Smooth muscle cell of the coronary artery (primary cell): ENCODE measurements at places on chromosomes 1 and 21. TPM values are rescaled to one million over a fixed set of nuclear protein-coding genes. Genes with fewer than 3 reads are reported as not detected.

The KCNC4 gene
- total RNA-seq, result 1.2 and 5.3 TPM in 2 replicates

The SYTL1 gene
- 0.08 TPM in 1 of 2 replicates, not detected in the other for total RNA-seq

The TINAGL1 gene
- 17.3 and 278 TPM in 2 replicates for total RNA-seq

The NIT1 gene
- 14.2 and 15.7 TPM in 2 replicates for total RNA-seq

The VTCN1 gene
- not detected in 2 replicates for total RNA-seq

The OR6N1 gene
- total RNA-seq, result not detected in 2 replicates

The DPT gene
- under 0.01 and 5.5 TPM in 2 replicates for total RNA-seq

The RSPH1 gene
- 0.12 TPM in 1 of 2 replicates, not detected in the other for total RNA-seq

The PLA2G2D gene
- total RNA-seq, result not detected in 2 replicates

The NFASC gene
- 7.2 and 33.3 TPM in 2 replicates for total RNA-seq

The BARHL2 gene
- total RNA-seq, result not detected in 2 replicates

The LRRC71 gene
- 0.08 TPM in 1 of 2 replicates, not detected in the other for total RNA-seq

The ACTL8 gene
- 0.47 TPM in 1 of 2 replicates, not detected in the other for total RNA-seq

The EPHX1 gene
- total RNA-seq, result 10.7 and 45.7 TPM in 2 replicates

The C1orf141 gene
- not detected in 2 replicates for total RNA-seq

The LRRC53 gene
- not detected in 2 replicates for total RNA-seq

The SLC35F3 gene
- not detected in 2 replicates for total RNA-seq

The ACKR1 gene
- total RNA-seq, result not detected in 2 replicates

The LEFTY1 gene
- 0.08 and 0.23 TPM in 2 replicates for total RNA-seq

The GPR153 gene
- total RNA-seq, result 2.3 and 17.2 TPM in 2 replicates

The TMEM54 gene
- 15.3 and 55.1 TPM in 2 replicates for total RNA-seq

The HSD3B1 gene
- not detected in 2 replicates for total RNA-seq

The LPGAT1 gene
- total RNA-seq, result 9.5 and 34.3 TPM in 2 replicates

The SPRR3 gene
- not detected in 2 replicates for total RNA-seq

The SERPINC1 gene
- total RNA-seq, result not detected in 2 replicates

The AIRE gene
- not detected in 2 replicates for total RNA-seq

The CD1B gene
- not detected in 2 replicates for total RNA-seq

The CALML6 gene
- total RNA-seq, result 0.12 and 0.30 TPM in 2 replicates

The OPRD1 gene
- total RNA-seq, result under 0.01 TPM in 1 of 2 replicates, not detected in the other

The NBPF6 gene
- not detected in 2 replicates for total RNA-seq

The COL11A1 gene
- total RNA-seq, result 0.45 and 6.7 TPM in 2 replicates

The GBP7 gene
- total RNA-seq, result not detected in 2 replicates

The CNKSR1 gene
- 0.08 TPM in 1 of 2 replicates, not detected in the other for total RNA-seq

The GRIK1 gene
- not detected in 2 replicates for total RNA-seq

The FCMR gene
- total RNA-seq, result not detected in 2 replicates

The ATP6V1G3 gene
- total RNA-seq, result not detected in 2 replicates

The NR1I3 gene
- total RNA-seq, result not detected in 2 replicates

The KRTAP13-2 gene
- not detected in 2 replicates for total RNA-seq

The ZNF593OS gene
- not detected in 2 replicates for total RNA-seq

The BEND5 gene
- 0.23 and 0.35 TPM in 2 replicates for total RNA-seq

The FHAD1 gene
- 0.35 TPM in 1 of 2 replicates, not detected in the other for total RNA-seq

The CCDC190 gene
- 1.5 TPM in 1 of 2 replicates, not detected in the other for total RNA-seq

The S100A5 gene
- not detected in 2 replicates for total RNA-seq

The PI4KB gene
- total RNA-seq, result 31.1 and 55.7 TPM in 2 replicates

The LAMC2 gene
- total RNA-seq, result 1.5 and 7.0 TPM in 2 replicates

The MCOLN2 gene
- total RNA-seq, result under 0.01 and 0.59 TPM in 2 replicates

The SNX27 gene
- 16.2 and 58.9 TPM in 2 replicates for total RNA-seq

The TBX15 gene
- 1.2 and 20.9 TPM in 2 replicates for total RNA-seq

The CRP gene
- total RNA-seq, result not detected in 2 replicates

The DCST1 gene
- not detected in 2 replicates for total RNA-seq

The PARK7 gene
- total RNA-seq, result 299 and 380 TPM in 2 replicates
